ENCODE measurements at places on chromosomes 11 and 22. TPM values are rescaled to one million over a fixed set of nuclear protein-coding genes. Genes with fewer than 3 reads are reported as not detected.

Gene CTR9
- total RNA-seq, result 21.4 TPM

DNA sequence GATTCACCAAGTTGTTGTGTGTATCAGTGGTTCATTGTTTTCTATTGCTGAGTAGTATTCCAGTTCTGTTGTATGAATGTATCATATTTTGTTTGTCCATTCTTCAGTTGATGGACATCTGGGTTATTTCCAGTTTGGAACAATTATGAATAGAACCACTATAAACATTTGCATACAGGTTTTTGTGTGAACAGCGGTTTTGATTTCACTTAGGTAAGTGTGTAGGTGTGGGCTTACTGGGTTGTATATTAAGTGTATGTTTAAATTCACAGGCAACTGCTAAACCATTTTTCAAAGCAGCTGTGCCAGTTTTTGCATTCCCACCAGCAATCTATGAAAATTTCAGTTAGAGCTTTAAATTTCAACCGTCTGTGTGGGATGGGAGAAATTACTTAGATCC is 217.8 kb downstream of the NELL1 start:
- DNase-seq, result no peak

Gene SRRD
- 15.0 TPM for total RNA-seq

DNA sequence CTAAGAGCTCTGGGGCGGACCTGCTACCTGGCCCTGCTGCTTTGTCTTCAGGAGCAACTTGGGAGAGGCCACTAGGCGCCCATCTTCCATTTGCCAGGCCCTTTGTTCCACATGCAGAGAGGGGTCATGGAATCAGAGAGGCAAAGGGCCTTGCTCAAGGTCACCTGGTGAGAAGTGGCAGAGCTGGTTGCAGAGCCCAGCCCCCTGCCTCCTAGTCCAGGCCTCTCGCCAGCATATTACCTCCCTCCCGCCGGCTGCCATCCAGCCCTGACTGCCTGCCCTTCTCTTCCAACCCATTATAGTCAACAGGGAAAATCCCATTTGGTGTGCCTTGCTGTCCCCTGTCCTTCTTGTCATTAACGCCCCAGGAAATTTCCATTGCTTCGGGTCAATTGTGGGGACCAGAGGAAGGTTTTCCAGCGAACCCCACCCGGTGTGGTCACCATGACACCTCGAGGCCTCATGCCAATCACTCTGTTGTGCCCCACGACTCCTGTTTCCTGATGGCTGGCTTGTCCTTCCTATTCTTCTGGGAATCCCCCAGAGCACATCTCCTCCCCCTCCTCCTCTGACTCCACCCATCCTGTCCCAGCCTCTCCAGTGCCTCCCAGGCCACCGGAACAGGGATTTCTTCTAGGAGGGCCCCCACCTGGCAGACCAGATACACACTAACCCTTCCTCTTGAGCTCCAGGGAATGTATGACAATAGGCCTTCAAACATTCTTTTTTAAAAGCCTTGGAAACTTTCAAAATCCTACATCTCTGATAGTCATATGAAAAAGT is 77.0 kb downstream of the NECTIN1 start:
- DNase-seq, result no peak

DNA sequence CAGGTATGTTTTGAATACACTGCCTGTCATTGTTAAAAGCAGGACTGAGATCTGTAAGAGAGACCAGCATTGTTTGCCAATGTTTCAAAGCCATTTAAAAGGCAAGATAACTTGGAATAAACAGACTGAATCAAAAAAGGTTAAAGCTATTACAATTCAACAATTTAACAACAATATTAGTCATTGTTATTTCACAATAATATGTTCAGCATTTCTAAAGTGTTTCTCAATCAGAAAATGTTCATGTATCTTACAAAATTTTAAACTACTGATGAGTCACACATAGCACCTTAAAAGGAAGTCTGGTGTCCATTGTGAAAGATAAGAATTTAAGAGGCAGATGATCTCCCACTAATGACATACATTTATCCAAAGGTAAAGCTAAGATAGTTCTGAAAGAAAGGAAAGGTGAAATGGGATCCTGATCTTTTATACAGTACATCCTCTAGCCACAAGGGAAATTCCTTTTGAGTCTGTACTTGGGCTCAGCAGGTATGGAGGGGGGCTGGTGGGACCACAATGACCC is 79.7 kb downstream of the MAML2 start:
- DNase-seq, result no peak

Gene SLC22A9
- not detected for total RNA-seq

GRCh38 chr11:22699388-22699787 is 33.0 kb downstream of the GAS2 start:
- no peak for DNase-seq

Gene C11orf16
- not detected for total RNA-seq

DNA sequence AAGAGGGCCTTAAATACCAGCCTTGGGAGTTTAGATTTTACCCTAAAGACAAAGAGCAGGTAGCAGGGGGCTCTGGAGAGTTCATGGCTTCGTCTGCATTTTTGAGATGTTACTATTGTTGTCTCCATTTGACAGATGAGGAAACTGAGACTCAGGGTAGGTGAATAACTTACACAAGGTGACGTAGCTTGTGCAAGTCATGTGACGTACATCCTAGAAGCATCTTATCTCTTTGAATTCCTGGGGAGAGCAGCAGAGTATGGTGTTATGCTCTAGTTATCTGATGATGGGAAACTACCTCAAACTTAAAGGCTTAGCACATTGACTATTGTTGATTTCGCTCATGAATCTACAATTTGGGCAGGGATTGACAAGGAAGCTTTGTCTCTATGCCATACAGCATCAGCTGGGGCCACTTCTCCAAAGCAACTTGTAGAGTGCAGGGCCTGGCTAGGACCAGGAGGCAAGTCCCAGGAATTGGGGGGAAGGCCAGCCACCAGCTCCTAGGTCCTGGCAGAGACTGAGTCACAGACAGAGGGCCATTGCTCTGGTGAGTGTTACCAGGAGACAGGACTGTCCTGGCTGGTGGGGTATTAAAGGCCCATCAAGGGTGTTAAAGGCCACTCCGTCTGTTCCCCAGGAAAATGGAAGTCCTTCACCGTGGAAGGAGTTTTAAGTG is 52.1 kb upstream of the TSKU start:
- no peak for DNase-seq

Gene TREH
- total RNA-seq, result not detected

Gene GLB1L2
- total RNA-seq, result 2.8 TPM

Gene C1QTNF6
- 1.1 TPM for total RNA-seq

GRCh38 chr22:27318516-27318915 is 483.0 kb downstream of the MN1 start:
- DNase-seq, result no peak

DNA sequence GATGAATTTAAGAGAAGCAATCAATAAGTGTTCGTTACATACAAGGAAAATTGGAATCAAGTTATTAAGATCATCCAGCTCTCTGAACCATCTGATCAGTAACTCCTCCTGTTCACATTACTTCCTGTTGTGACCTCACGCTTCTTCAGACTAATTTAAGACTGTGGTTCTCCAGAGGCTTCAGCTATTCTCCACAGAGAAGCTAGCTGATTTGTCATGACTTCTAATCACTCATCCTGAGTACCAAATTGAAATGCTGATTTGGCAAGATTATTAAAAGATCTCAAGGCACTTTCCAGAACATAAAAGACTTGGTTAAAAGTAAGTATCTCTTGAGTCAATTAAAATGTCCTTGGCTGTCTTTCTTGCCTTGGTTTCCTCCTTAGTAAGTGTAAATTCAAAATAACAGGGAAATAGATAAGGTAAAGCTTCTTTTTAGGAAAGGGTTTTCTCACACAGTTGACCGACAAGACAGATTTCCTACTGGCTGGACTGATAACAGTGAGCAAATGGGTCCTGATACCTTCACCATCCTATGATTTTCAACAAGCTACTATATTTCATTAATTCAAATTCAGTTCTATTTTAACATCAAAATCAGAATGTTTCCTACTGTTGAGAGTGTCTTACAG is 38.5 kb downstream of the GAB2 start:
- no peak for DNase-seq

Gene PDE2A
- total RNA-seq, result 13.1 TPM

DNA sequence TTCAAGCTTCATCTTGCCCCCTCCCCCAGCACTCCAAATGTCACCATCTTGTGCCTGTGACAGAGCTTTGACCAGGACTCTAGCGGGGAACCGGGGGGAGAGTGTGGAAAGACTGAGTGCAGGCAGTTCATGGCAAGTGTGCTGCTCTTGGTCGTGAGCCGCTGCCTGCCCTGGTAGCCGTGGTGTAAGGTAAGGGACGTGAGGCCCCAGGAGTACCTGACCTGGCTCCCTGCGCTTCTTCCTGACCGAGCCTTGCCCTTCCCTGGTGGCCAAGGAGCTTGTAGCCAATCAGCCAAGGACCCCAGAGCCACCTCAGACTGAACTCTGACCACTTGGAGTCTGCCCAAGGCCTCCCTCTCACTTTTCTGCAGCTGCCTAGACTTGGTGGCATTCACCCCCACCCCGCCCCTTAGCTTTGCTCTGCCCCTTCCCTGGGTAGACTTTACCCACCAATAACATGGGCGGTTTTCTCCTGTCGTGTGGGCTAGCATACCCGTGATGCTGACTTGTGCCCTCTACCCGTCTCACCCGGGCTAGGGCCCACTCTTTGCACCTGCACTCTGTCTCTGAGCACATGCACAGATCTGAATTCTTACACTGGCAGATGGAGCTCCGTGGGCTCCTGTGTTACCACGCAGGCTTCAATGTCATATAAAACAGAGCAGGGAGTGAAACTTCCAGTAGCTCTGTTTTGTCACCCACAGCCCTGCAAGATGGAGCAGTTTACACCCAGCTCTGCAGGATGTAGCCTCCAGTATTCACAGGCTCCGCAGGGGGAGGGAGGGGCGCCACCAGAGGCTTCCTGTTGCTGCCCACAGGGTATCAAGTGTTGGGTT is 1.5 kb downstream of the DGKZ start:
- no peak for DNase-seq

Gene TPP1
- 31.2 TPM for total RNA-seq

DNA sequence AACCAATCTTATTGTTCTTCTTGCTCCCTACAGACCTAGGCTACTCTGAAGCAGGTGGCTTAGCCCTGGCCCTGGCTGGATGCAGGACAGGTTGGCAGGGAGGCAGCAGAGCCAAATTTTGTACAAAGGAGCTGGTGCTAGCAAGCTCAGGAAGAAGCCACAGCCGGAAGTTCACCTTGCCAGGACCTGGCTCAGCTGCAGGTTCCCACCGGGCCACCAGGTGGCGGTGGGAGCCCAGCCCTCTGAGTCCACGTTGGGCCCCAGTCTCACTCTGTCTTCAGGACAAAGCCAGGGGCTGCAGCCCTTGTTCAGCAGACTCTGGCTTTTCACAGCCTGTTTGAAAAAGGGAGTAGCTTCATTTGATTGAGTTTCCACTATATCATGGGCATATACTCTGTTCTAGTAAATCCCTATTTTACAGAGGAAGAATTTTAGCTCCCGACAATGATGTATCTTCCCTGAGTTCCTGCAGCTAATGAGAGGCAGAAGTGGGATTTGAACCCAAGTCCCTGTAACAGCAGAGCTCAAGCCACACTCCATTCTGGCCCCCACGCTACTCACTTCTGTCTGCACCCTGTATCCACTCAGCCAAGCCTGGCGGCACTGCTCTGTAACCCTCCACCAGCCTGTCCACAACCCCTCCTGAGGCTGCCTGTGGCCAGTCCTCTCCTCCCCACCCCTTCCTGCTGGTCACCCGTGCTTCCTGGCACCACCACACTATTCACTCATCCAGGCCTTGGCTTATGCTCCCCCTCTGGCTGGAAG is 3.3 kb downstream of the TKFC start:
- DNase-seq, result peak; percentile 30

DNA sequence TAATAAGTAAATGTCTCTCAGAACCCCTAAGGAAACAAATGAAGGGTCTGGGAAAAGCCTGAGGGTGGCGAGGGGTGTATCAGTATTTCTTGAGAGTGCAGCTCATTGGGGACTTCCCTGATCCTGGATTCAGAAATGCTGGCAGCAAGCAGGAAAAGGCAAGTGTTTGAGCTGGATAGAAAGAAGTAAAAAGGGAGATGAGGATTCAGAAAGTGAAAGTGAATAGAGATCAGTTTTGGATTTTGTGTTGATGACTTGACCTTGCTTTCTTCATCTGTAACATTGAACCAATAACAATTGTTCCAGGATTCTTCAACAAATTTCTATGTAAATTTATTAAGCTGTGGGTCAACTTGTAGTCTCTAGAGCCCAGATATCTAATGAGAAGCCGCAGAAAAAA is 66.9 kb upstream of the CTSC start:
- DNase-seq, result no peak

Gene PKNOX2
- not detected for total RNA-seq

Gene GPR137
- total RNA-seq, result 17.5 TPM

Gene IFITM1
- 133 TPM for total RNA-seq

DNA sequence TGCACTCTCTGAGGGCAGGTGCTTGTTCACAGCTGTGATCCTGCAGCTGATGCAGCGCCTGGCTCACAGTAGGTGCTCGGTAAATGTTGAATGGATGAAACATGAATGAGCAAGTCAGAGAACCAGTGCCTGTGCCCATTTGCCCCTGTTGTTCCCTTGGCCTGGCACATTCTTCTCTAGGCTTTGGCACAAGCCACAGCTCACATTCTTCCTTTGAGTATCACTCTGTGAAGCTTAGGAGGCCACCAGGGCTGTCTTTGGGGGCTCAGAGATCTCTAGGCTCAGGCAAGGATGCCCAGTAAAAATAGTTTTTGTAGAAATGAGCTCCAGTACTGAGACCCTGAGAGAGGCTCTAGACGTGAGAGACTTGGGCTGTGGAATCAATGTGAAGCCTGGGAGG is 144.6 kb upstream of the NAV2 start:
- no peak for DNase-seq

Gene MRGPRD
- total RNA-seq, result not detected

Gene APOBEC3H
- total RNA-seq, result not detected

Gene FOLR1
- total RNA-seq, result 7.6 TPM

DNA sequence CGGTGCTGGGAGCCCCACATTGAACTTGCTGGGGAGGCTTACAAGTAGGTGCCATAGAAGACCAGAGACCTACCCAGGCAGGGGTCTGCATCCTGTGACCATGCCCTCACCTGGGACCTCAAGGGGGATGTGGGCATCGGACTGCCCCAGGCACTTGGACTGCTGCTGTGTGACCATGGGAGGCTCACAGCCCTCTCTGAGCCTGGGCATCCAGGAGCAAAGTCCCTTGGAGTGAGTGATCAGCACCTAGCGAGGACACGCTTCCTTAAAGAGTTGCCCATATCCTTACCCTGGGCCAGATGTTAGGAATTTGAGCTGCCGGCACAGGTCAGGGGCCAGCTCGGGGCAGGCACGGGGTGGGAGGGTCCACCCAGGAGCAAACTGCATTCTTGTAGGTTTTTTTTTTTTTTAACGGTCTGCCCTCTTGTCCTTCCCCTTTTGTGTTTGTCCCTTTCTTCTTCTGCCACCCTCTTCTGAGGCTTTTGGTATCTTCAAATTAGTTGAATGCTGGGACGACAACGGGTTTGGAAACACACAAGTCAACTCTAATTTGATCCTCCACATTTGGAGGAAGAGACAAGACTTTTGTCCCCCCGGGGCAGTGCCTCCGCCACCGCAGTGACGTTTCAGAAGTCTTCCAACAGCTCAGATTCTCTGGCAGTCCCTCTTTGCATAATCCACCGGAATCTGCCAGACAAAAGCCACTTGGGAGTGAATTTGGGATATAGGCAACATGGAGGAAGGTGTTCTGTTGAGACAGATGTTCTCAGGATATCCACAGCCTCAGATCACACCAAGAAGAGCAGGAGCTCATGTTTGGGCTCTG is 46.1 kb upstream of the LINC01488 start:
- no peak for DNase-seq
